Activated CD4-positive, alpha-beta T cell treated with anti-CD3 and anti-CD28 coated beads for 24 hours (primary cell): ENCODE measurements at places on chromosomes 16 and 17.

DNA sequence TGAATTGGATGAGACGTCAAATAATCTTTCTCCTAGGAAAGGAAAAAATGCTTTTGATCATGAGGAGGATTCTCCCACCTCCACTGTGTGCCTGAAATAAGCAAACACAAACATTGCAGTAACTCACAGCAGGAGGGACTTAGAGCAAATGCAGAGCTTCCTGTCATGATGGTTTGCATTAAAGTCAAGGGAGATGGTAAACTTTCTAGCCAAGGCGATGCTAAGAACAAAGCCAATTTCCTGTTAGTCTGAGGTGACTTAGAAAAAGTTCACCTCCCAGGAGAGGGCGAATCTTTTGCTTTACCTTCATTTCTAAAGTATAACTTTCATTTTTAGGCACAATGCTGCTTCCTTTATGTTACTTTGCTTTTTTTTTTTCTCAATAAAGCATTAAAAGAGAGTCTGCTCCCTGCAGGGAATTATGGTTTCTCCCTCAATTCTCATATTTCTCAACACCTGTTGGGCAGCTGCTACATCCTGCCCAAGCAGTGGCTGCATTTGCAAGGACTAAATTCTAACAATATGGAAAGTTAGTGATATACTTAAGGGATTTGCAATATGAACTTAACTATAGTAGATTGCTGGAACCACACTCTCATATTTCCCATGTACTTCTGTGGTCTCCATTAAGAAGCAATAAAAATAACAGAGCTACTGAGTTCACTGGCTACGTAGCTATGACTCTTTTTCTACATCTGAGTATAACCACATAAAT is 175.6 kb downstream of the PCTP start:
- no peak for DNase-seq

DNA sequence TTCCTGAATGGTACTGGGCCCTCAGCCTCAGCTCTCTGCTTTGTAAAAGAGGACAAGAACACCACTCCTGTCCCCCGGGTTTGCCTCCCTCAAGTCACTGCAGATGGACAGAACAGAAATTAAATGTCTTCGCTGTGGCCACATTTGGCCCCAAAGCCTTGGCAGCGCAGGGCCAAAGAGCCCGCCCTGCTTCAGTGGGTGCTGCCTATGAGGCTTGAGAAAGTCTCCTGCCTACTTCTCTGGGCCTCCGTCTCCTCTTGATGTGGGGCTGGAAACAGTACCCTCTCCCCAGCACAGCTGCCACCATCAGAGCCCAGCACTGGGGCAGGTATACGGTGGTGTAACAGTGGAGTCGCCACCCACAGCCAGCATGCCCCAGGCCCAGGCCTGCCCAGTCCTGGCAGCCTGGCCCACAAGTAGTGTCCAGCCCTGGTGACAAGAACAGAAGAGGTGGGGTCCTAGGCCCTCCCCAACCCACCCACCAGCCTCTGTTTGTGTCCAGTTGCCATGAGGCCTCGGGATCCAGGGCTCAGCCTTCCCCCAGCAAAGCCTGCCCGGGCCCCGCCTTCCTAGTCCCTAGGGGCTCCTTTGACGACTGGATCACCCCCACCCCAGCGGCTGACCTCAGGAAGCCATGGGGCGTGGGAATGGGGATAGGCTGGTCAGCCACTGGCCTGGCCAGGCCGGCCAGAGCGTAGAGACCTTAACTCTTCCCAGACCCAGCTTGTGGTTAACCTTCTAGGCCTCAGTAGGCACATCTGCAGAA is 3.9 kb upstream of the TPPP3 start:
- no peak for DNase-seq

DNA sequence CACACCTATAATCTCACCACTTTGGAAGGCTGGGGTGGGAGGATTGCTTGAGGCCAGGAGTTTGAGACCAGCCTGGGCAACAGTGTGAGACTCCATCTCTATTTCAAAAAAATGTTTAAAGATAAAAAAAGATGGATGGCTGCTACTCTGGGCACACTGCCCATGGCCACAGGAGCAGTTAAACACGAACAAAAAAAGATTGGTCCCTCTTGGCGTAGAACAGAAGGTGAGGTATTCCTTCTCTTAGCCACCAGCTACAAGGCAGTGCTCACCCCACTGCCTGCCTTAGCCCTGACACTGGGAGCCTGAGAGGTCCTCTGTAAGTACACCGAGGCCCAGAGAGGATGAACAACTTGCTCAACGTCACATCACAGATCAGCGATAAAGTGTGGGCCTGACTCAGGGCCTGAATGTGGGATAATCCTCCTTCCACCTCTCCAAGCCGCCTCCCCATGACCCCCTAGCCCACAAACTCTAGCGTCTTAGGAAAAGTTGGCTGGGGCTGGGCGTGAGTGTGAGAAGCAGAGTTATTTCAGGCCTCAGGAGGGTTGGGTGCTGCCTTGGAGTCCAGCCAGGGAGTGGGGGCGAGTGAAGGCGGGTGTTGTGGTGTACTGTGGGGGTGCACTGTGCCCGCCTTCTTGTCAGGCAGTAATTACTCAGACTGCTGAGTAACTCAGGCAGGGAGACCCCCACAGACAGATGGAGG is 2.3 kb upstream of the DPH1 start:
- DNase-seq = no peak

DNA sequence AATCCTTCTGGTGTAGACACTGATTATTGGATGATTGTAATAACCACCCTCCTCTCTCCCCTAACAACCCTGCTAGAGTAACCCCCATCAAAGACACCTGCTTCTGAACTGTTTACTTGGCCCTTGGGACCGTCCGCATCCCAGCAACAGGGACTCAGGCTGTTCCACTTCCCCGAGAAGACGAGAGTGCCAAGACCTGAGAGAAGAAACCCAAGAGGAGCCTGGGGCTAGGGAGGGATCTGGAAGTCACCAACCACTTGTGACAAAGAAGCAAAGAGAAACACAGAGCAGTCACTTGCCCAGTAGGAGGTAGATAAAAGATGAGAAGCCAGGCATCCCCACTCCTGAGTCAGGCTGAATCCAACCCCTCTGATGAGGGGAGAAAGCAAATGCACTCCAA is 84.3 kb downstream of the CDH11 start:
- no peak for DNase-seq

GRCh38 chr16:87366288-87366687 is 17.3 kb downstream of the FBXO31 start:
- no peak for DNase-seq

DNA sequence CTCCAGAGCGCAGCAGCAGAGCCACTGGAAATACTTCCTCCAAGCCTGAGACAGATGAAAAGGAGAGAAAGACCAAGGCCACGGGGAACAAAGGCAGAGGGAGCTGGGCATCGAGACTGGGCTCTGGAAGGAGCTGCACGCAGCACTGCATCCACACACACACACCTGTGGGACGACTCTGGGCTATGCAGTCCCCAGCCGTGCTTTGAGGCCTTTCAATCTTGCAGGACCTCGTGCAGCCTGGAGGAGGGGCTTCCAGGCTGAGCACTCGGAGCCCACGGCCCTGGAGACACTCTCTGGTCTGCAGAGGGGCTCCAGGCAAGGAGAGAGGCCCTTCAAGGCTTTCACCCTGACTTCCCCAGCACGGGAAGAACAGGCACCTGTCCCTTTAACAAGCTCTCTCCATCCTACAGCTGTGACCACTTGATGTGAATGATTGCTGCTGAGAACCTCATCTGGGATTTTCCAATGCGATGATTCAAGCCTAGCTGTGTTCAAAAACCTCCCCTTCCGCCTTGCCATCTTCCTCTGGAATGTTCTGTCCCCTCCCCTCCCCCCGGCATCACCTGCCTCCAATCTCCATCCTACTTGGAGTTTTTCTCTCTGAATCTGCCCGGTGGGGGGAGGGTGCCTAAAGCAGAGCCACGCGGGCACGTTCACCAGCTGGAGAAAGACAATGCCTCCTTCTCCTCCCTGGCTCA is 37.5 kb downstream of the RBFOX3 start:
- DNase-seq = no peak

DNA sequence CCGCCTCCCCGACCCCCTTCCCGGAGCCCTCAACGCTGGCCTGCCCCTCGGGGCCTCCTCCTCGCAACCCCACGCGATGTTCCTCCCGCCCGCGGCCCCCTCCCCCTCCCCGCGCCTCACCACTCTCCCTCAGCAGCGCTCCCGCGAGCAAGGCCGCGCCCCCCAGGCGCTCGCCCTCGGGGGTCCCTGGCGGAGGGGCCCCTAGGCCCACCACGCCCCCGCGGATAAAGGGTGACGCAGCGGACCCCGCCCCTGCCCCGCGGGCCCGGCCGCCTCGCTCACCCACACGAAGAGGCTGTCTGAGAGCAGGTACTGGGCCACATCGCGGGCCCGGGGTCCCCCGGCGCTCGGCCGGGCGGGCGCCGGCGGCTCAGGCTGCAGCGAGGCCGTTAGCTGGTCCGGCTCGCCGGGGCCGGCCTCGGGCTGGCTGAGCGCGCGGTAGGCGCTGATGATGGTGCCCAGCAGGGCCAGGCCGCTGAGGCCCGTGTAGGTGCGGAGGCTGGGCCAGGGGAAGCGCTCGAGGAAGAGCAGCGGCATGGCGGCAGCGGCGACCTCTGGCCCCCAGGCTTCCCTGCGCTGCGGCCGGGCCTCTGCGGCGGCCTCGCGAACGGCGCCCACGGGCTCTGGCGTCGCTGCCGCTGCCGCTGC is 430 bp downstream of the AMFR start:
- peak; percentile 6 for DNase-seq

DNA sequence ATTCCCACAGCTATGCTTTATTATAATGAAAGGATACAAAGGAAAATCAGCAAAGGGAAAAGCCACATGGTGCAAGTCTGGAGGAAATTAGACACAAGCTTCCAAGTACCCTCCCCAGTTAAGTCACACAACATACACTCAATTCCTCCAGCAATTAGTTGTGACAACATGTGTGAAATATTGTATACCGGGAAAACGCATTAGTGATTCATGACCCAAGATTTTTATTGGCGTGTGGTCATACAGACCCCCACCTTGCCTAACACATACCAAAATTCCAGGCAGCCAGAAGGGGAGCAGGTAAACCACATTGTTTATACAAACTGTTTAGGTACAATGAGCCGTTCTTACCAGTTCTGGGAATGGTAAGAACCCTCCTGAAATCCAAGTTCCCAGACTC is 160.6 kb downstream of the CYB561 start:
- DNase-seq = no peak

GRCh38 chr17:61383689-61384201 is 15.9 kb upstream of the TBX2 start:
- no peak for DNase-seq
